Inflammatory macrophage (primary cell): ENCODE measurements at places on chromosomes 2 and 18.
A peak's percentile ranks its signal among the peaks of the same experiment; 100 is the strongest.

DNA sequence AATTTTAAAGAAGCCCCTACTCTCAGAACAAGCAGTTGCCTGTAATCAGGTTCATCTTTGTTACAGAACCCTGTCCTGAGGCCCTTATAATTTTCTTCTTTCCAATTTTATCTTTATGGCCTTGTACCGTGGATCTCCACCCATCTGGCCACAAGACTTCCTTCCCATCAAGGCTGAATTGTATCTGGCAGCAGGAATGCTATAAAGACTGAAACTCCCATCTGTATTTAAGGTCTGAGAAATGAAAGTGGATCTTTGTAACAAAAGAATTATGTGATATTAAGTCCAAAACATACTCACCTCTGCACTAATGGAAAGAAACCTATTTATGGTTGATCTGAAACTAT is 91.8 kb downstream of the METTL8 start:
- DNase-seq, result no peak

GRCh38 chr2:58106896-58107295 is 60.3 kb downstream of the VRK2 start:
- DNase-seq, result no peak

- peak; percentile 24 for DNase-seq
These were observed 105.0 kb upstream of the ALK start for GRCh38 chr2:30026091-30027055.

DNA sequence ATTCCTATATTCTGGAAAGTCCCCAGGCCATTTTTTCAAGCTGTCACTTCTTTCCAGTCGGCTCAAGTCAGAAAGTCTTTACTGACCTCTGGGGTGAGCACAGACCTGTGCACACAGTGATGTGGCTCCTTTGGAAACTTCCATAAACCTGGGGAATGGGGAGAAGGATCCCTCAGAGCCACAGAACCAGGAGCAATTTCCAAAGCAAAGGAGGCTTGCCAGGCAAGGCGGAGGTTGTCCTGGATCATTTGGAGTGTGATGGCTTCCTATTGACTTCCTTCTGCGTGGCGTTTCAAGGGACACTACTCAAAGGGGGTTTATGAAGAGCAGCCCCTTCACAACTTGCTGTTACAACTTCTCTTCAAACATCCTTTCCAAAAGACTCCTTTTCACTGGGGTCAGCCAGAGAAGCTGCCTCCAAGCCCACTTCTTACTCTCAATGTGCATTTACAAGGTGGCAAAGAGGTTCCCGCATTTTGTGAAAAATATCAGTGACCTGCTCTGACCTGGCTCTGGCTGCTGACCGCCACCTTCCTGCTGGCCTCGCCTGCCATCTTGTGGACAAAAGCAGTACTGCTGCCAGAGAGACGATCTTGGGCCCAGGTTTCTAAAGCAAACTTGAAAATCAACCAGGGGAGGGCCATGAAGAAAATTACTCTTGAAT is 18.2 kb upstream of the TMEM247 start:
- peak; percentile 79 for DNase-seq

DNA sequence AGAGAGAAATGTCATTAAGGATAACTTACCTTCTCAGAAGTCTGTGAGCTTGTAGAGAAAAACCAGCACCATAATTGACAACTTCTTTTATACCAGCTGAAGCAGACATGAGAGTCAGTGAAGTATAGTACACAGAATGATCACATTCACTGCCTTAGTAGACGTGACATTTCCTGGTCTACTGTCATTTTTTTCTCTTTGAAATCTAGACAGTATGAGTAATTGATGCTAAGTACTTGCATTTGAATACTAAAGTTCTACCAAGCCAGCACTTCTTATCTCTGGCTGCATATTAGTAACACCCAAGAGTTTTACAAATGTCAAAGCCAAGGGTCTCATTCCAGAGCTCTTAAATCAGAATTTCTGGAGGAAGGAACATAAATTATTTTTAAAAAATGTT is 25.4 kb upstream of the ACADL start:
- no peak for DNase-seq

GRCh38 chr2:28403370-28403956 is 10.8 kb downstream of the FOSL2 start:
- DNase-seq, result no peak

DNA sequence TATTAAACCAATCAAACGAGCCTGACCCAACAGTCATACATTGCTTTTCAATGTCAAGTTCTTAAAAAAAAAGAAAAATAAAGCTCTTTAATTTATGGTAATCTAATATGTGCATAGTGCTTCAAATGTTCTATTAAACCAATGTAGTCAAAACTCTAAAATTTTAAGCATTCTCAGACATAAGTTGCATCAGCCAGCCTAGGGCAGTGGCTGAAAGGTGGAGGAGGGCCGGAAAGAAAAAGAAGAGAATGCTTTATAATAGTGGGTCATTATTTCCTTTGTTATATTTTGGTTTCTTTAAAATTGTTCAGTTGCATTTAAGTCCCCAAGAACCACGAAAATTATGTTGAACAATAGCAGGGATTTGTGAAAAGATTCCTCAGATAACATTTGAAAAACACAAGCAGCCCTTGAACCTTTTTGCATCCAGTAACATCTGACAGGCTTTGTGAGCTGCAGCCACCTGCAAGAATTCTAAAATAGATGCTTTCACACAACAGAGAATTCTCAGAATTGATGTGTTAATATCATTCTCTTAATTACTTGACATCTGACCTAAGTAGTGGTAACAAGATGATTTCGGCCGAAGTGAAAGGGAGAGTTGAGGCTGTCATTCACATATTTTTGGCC is 252.1 kb downstream of the CDCA7 start:
- DNase-seq, result no peak

- no peak for DNase-seq
These were observed 20.6 kb downstream of the NPAS2 start for GRCh38 chr2:100840519-100840918.

DNA sequence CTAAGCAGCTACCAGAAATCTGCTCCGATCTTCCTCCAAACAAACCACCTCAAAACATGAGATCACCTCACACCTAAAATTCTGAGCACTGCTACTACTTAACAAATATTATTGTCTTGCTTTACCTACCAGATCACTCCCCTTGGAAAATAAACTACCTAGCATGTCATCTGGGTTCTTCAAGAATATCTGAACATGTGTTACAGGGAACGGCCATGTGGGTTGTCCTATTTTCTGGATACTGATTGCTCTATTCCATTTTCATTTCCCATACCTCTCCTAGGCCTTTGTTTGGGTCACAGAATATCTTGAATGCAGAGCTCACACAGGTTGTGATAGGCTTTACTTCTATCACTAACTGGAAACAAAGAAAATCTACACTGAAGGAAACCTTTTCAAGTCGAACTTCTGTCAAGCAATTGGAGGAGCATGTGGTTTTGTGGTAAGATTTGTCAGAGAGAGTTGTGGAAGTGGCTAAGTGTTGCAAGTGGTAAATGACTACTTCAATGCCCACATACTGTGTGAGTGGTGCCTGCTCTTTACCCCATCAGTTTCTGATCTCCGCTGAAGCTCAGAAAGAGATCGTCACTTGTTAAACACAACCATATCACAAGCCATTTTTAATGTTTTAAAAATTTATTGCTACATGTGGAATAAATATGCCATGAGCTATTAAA is 739.1 kb upstream of the ZEB2 start:
- peak; percentile 87 for DNase-seq

DNA sequence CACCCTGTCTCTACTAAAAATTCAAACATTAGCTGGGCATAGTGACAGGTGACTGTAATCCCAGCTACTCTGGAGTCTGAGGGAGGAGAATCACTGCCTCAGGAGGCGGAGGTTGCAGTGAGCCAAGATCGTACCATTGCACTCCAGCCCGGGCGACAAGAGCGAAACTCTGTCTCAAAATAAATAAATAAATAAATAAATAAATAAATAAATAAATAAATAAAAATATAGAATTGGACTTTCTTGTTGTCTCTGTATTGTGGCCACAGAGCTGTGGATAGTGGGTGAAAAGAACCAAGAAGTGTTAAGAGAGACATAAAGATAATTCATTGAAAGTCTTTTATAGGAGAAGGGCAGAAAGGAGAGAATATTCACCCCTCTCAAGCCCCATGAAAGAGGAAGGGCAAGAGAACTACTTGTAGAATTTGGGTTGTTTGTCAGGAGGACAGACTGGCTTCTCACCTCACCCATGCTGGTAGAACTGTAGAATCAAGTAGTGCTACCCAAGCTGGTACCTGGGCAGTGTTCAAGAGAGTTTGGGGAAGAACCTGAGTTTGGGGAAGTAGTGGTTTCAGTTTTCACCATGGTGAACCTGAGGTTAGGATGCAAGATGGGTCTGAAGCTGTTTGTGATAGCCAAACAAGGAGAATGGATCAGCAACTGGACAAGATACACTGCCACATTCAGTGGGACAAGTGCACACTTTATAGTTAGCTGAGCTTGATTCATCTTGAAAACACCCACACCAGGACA is 256.5 kb downstream of the CD226 start:
- DNase-seq, result no peak

- DNase-seq, result no peak
These were observed 9.9 kb downstream of the DTYMK start for GRCh38 chr2:241676665-241677064.

DNA sequence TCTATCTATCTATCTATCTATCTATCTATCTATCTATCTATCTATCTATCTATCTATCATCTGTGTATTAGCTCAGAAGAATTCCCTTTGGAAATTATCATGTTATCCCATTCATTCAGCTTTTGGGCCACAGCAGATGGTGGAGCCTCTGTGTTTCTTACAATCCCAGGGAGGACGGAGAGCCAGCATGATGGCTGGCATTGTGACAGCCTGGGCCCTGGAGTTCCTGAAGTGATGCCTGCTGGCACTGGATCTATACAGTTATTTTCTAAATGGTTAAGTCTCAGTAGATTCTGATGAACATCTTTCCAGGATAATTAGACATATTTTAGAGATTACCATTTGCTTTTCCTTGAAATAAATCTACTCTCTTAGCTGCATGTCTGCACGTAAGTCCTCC is 385.4 kb upstream of the NXPH2 start:
- no peak for DNase-seq

- DNase-seq, result no peak
These were observed 69.1 kb downstream of the NAB1 start for GRCh38 chr2:190717764-190718651.

DNA sequence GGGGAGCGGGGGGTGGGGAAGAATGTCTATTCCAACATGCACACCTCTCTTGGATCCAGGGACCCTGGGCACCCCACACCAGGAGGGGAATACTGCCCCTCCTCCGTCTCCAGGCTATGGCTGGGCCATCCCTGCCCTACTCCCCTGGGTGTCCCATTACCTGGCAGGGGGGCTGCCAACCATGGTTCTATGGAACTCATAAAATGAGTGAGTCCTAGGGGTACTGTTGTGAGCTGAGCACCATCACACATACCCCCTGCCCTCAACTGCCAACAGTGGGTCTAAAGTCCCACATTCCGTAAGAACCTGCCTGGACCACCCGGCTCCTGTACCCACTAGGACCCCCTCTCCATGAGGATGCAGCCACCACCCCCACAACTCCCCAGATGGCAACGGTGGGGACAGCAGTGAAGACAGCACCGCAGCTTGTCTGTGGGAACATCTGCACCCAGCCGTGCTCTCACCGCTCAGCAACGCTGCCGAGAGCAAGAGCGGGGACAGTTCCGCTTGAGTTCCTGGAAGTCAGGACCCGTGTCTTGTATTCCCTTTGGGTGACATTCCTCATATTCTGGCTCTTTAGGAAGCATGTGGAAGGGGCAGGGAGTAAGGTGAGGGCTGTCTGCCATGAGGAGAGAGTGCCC is 41.5 kb downstream of the BIN1 start:
- no peak for DNase-seq

DNA sequence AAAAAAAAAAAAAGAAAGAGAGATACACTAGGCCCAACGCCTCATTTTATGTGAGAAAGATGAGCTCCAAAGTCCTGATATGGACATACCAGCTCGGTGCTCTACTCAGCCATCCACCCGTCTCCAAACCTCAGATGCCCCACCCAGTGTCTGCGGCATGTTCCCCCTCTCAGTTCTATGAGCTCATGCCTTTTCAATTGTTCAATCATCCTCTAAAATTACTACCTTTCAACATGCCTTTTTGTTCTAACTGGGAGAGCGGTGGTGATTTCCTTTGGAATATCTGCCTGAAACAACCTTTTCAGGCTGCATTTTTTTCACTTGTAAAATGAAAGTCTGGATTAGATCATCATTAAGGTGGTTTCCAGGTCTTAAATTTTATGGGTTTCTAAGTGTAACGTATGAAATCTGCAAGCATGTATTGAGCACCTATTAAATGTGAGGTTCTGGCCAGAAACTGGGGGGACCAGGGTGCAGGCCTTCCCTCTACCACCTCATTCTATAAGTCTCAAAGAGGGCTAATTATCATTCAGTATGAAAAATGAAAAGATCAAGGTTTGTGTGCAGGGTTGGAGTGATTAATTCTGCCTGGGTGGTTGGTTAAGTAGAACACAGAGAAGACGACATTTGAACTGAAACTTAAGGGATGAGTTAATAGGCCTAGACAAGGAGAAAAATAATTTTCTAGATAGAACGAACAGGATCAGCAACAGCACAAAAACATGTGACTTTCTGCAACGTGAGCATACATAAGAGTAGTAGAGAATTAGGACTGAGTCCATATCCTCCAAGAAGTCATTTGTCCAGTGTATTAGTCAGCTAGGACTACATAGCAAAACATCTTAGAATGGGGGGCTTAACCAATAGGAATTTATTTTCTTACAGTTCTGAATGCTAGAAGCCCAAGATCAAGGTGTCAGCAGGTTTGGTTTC is 87.4 kb upstream of the GLS start:
- no peak for DNase-seq

DNA sequence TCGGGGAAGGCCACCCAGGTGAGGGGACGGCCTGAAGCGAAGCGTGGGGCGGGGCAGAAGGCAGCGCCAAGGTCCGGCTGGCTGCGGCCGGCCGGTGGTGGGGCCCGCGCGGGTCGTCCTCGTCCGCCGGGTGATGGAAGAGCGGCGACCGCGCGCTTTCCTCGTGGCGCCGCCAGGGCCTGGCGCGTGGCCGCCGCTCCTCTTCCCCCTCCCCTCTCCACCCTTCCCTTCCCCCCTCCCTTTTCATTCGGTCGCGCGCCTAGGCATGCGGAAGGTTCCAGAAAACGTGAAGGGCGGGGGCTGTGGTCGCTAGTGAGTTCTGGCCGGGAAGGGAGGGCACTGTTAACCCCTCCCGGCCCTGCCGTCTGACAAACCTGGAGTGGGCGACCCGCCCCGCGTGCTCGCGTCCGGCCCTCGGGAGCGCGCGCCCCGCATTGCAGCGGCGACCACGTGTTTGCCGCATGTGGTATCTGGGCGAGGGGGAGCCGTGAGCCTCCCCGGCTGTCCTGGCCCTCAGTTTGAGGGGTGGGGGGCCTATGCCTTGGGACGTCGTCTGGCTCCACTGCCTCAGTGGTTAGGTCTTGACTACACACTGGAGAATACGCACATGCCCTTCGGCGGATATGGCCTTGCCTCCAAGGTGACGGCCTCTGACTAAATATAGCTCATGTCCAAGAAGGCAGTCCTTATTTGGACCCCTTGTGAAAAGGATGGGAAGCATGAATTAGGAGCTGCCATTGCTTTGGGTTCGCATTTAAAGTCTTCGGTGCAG is 579 bp downstream of the MAT2A start:
- peak; percentile 80 for DNase-seq
